CD4-positive, alpha-beta T cell treated with Interleukin-6 for 4 hours (primary cell): ENCODE measurements at places on chromosomes 6 and 20.

GRCh38 chr6:108968325-108969316 lies 120.4 kb downstream of the ARMC2 start:
- DNase-seq, result no peak

GRCh38 chr6:166078294-166078693 lies 89.4 kb downstream of the TBXT start:
- DNase-seq, result no peak

DNA sequence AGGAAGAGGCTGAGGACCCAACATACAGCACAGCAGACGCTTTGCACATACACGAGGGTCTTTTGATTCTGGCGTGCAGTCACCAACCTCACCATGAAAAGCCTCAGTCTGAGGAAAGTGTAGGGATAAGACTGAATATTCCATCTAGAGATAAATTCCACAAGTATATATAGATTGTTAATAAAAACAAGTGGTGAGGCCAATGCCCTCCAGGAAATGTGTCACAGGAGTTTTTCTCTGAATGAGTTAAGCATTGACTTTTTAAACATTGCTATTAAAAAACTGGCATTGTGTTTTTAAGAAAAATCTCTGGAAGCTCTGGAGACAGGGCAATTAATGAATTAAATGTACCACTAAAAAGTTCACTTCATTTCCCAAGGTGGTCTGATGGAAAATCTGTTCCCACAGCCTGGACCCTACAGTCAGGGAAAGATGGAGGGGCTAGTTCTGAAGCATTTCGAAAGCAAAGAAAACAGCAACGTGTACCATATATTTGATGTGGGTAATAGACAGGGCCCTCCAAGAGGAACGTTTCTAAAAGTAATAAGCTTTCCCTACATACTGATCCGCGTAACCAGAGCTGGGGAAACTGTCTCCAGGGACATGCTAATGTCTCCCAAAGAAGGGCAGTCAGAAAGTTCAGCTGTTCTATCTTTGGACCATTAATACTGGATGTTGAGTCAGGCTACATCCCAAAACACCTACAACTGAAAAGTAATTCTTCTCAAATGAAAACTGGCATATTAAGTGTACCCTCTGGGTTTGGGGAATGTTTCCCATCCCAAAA lies 301.1 kb downstream of the FOXC1 start:
- DNase-seq, result no peak

DNA sequence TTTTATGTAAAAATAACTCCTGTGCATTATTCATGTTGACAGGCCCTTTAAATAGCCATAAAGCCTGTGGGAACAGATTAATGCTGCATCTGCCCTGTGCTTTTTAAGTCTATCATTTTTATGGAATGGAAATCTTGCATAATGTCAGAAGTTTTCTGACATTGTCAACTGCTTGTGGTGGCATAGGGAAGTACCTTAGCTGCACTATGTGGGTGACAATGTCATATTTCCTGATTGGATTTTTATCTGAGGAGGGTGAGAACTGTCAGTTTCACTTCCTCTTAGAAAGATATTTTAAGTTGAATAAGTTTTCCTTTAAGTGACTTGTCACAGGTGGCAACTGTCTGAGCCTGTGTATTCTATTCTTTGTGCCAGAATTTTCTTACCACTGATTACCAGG lies 267.9 kb downstream of the PLCB1 start:
- no peak for DNase-seq

GRCh38 chr20:32333181-32333987 lies 24.7 kb upstream of the ASXL1 start:
- no peak for DNase-seq

- DNase-seq, result peak; percentile 58
Measured at GRCh38 chr20:45368221-45368980, 5.4 kb downstream of the SYS1 start.
